ENCODE measurements at places on chromosomes 16 and 17. TPM values are rescaled to one million over a fixed set of nuclear protein-coding genes. Genes with fewer than 3 reads are reported as not detected.

GRCh38 chr17:16406742-16407674, 8.4 kb upstream of the TRPV2 start:
- peaks cover 3% of the 10 kb centered on the region for H3K4me1 ChIP-seq
- H3K4me3 ChIP-seq = peak overlapping the region; percentile 65
- peak; percentile 59 for DNase-seq
- peaks cover 5% of the 10 kb centered on the region for H3K27me3 ChIP-seq
- H3K36me3 ChIP-seq = peaks cover 3% of the 10 kb centered on the region

DNA sequence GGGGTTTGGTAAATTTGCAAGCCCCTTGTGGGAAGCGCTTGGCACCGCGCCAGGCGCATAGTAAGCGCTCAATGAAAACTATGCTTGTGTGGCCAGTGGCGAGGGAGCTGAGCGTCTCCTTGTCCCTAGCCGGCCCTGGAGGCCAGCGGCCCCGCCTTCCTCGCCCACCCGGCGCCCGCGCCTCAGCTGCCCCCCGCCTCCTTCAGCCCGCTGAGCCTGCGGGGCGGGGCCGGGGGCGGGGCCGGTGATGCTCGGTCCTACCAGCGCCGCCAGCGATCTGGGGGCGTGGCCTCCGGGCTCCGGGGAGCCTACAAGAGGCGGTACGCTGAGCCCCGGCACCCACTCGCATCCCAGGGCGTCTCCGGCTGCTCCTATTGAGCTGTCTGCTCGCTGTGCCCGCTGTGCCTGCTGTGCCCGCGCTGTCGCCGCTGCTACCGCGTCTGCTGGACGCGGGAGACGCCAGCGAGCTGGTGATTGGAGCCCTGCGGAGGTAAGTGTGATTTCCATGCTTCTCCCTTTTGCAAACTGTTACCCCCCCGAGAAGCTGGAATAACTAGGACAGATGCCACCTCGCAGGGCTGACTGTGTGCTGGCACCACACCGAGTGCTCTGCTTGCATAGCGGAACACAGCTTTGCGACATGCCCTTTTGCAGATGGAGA, at the start of gene CRISPLD2:
Gene CRISPLD2 (plus strand): TSS at position 342 of the 661 bp plus-strand sequence. CDS start 18,511 bp downstream, outside the sequence.
- H3K4me3 ChIP-seq = peak within 1 kb of the TSS; percentile 38
- H3K27me3 ChIP-seq = peaks cover 8% of the 10 kb centered on the region
- H3K27ac ChIP-seq = no peak within 1 kb of the TSS
- H3K36me3 ChIP-seq = no peaks in the 10 kb centered on the region
- H3K4me1 ChIP-seq = peaks cover 2% of the 10 kb centered on the region

DNA sequence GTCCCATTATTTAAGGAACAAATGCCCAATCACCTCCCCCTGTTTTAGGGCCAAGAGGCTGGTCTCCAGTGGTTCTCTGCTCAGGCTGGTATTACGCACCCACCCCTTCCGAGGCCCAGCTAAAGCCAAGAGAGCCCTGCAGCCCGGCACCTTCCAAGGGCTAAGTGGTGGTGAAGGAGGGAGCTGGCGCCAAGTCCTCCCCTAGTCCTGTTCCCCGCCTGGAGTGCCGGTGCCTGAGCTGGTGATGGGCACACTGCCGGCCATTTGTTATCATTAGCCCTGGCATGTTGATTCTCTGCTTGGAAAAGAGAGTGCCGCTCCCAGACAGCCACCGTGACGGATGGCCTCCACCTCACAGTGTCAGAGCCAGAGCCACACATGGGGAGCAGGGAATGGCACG, 31.9 kb downstream of the GRIN2C start:
- no peaks in the 10 kb centered on the region for H3K4me1 ChIP-seq
- peaks cover 14% of the 10 kb centered on the region for H3K36me3 ChIP-seq
- DNase-seq = no peak
- H3K27me3 ChIP-seq = peaks cover 5% of the 10 kb centered on the region
- H3K4me3 ChIP-seq = no peak overlapping the region
- H3K27ac ChIP-seq = no peak overlapping the region

DNA sequence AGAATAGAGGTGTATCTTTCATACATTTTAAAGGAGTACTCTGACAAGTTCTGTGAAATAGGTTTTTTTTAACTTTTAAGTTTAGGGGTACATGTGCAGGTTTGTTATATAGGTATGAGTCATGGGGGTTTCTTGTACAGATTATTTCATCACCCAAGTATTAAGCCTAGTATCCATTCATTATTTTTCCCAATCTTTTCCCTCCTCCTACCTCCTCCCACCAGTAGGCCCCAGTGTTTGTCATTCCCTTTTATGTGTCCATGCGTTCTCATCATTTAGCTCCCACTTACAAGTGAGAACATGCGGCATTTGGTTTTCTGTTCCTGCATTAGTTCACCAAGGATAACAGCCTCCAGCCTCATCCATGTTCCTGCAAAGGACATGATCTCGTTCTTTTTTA, 175.5 kb downstream of the CYB561 start:
- peaks cover 1% of the 10 kb centered on the region for H3K27me3 ChIP-seq
- no peak overlapping the region for H3K27ac ChIP-seq
- peaks cover 4% of the 10 kb centered on the region for H3K36me3 ChIP-seq
- H3K4me1 ChIP-seq = no peaks in the 10 kb centered on the region
- H3K4me3 ChIP-seq = no peak overlapping the region

GRCh38 chr16:28062847-28063521, 530 bp downstream of the GSG1L start:
- no peak overlapping the region for H3K4me3 ChIP-seq
- H3K36me3 ChIP-seq = peaks cover 4% of the 10 kb centered on the region

Gene SHISA6
- total RNA-seq = not detected

Gene TBC1D3D
- 0.64 TPM for total RNA-seq

Data from endothelial cell (in vitro differentiated cells).